AG08395 (cell line): ENCODE measurements at places on chromosomes 4 and X.
A peak's percentile ranks its signal among the peaks of the same experiment; 100 is the strongest.

DNA sequence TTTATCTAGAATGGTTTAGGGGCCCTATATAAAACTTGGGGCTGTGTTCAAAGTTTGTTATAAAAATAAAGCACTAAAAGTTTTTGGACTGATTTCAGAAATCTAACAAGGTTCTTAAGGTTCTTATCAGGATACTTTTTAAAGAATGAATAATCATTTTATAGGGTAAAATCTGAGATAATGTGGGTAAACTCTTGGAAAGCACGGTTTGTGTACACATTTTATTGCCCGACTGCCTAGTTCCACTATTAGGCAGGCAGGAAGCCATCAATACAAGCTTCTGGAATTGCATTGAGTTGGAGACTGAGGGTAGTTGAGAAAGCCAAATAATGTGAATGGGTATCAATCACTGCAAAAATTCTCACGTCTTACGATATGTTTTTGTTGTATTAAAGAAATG lies 331.0 kb upstream of the PITX2 start:
- DNase-seq = no peak

DNA sequence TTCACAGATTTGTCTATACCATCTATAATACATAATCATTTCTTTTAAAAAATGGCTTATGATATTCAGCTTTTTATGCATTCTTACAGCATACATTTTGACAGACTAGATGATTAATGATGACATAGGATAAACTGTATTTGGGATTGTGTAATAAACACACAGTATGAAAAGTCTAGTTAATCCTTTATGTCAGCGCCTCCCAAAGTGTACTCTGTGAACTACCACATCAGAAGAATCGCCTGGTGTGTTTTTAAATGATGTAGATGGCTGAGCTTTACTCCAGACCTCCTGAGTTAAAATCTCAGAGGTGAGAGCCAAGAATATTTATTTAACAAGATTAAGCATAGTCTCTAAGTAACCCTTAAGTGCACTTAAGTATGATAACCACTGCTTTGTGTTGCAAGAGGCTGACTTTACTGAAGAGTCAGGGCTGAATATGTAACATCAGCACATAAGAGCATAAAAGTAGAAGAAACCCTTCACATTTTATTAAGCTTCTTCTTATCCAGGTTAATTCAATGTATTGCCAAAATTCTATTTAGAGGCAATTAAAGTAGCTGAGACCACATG lies 104.2 kb downstream of the ANK2 start:
- no peak for DNase-seq

DNA sequence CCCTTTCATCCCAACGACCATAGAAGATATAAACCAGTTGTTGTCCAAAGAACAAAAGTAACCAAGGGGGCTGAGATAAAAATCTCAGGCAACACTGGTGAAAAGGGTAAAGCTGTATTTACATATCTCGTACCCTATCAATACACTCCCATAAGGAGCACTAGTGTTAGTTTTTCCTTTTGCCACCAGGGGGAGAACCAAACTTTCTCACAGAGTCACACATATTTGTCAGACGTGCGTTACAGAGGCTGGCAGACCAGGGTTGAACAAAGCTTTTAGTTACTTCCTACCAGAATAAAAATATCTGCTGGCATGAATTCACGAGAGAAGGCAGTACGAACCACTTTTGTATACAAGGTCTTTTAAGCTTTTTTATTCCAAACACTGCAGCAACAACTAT lies 88.3 kb downstream of the AMELX start:
- peak; percentile 23 for DNase-seq

DNA sequence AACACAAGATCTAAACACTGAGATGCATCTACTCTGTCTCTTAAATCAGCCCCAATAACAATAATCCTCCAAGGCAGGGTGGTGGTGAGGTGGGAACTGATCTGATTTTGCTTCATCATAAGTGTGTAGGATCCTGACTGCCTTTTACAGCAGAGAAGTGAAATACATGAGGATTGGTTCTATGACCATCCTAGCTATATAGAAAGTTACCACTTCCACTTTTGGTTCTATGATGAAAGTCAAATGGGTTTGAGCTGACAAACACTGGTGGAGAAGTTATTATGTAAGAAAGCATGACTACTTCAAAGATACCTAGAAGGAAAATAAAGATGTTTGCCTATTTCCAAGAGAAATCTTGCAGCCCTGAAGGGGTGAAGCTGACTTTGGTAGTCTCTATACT lies 181.6 kb downstream of the NKX6-1 start:
- no peak for DNase-seq

DNA sequence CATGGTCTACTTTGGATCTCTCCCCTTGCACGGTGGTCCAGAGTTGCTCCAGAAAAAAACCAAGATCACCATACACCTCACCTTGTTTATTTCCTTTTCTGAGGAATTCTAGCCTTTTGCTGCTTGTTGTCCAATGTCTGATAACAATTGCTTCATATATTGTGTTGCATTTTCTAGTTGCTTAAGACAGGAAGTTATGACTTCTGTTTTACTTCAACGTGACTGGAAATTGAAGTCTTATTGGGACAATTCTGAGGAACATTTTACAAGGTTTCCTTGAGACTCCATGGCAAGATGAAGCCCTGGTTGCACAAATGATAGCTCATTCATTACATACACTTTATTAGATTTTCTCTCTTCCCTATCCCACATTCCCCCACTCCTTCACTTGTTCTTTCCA lies 5.2 kb downstream of the CXCL1 start:
- no peak for DNase-seq

DNA sequence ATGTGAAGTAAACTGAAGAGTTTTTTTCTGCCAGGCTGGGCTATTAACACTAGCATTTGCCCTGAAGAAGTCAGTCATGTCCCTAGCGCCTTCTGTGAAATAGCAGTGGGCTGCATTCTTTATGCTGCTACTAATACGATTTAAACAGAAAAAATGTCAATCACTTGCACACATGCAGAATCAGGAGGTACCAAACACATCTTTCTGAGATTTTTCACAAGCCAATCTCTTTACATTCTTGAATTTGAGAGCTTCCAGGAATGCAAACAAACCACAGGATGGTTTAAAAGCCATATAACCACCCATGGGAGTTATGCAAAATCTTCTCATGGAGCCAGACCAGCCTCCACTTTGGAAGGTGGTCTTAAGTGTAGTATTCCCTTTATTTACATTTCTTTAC lies 220.1 kb downstream of the IQCM start:
- DNase-seq = no peak

GRCh38 chrX:8851231-8851886 lies 50.2 kb upstream of the FAM9A start:
- DNase-seq = no peak

GRCh38 chr4:54700986-54701385 lies 43.2 kb downstream of the KIT start:
- DNase-seq = no peak

- no peak for DNase-seq
Measured at GRCh38 chr4:21034728-21035127, 334.5 kb downstream of the PACRGL start.
